ENCODE measurements at places on chromosomes 7 and 10.

GRCh38 chr7:66303454-66304155 lies 98.5 kb downstream of the TPST1 start:
- no peak for DNase-seq

GRCh38 chr10:110446954-110447608 lies 50.6 kb upstream of the DUSP5 start:
- DNase-seq, result no peak

DNA sequence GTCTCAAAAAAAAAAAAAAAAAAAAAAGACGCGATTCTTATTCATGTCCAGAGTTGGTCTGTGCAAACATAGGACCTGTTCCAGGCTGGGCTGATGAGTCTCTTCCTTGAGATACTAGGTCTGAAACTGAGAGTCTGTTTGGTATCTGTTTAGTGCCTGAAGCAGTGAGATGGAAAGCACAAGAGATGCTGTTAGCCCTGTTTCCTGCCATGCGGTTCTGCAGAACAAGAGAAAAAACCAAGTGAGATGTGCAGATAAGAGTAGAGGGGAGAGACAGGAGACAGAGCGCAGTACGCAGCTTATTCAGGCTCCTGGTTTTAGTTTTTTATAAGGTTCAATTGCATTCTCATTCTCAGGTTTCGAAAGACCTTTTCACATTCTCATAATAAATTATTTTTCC lies 85.8 kb upstream of the PRKCQ start:
- DNase-seq, result peak; percentile 34

DNA sequence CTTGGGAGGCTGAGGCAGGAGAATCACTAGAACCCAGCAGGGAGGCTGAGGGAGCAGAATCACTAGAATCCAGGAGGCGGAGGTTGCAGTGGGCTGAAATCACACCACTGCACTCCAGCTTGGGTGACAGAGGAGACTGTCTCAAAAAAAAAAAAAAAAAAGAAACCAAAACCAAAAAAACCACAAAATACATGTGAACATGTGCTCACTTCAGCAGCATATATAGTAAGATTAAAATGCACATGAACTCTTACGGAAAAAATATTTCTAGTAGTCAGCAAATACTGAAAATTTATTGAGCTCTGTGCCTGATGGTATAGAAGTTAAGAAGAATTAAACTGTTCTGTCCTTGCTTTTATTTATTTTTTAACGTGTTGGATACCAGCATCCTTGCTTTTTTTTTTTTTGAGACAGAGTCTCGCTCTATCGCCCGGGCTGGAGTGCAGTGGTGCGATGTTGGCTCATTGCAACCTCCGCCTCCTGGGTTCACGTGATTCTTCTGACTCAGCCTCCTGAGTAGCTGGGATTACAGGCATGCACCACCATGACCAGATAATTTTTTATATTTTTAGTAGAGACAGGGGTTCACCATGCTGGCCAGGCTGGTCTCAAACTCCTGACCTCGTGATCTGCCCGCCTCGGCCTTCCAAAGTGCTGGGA lies 9.6 kb upstream of the ZNF487 start:
- DNase-seq, result peak; percentile 55

DNA sequence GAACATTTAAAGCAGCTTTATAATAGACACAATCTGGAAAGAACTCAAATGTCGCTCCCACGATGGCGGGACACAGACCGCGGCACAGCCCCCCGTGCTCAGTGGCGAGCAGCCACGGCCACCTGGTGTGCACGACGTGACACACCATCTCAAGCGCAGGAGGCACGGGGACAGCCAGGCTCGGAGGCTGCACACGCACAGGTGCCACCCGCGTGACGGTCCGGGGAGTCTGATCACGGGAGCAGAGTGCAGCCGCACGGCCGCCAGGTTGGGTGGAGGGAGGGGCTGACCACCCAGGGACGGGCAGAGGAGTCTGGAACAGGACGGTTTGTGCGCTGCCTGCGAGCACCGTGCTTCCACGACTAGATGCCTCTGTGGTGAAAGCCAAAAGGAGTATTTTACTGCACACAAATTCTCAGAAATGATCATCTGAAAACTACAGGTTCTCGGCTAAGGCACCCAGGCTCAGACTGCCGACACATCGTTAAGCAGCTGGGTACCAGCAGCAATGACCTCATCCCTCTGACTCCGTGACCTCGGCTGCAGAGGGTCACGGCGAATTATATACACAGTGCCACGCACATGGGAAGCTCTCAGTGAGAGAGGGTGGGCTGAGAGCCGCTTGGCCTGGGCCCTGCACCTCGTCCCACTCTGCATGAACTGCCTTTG lies 7.5 kb upstream of the GPER1 start:
- no peak for DNase-seq

DNA sequence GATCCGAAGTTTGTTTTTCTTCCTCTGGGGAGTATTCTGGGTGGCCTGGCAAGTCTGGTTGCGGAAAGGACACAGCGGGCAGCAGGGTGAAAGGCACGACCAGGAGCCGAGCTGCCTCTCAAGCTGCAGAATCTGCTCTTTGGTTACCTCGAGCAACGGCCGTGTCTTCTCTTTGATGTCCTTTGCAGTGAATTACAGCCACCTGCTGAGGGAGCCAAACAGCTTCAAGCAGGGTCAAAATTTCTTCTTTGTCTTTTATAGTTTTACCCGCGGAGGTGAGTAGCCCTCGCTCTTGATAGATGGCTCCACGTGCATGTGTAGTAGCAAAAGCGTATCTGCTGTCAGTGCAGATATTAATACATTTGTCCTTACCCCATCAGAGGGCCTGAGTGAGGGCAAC lies 177.3 kb upstream of the MBL2 start:
- DNase-seq, result no peak

GRCh38 chr10:83990126-83990525 lies 149.2 kb upstream of the GHITM start:
- DNase-seq, result no peak

GRCh38 chr10:82190432-82191260 lies 315.7 kb downstream of the NRG3 start:
- DNase-seq, result no peak

GRCh38 chr7:103058122-103058521 lies 16.5 kb downstream of the FBXL13 start:
- DNase-seq, result no peak

- no peak for DNase-seq
These were observed 438.7 kb upstream of the NRP1 start for GRCh38 chr10:33773253-33773573.

- no peak for DNase-seq
These were observed 16.7 kb upstream of the LIPK start for GRCh38 chr10:88689366-88689765.

GRCh38 chr10:11578802-11579255 lies 32.6 kb downstream of the USP6NL start:
- DNase-seq, result peak; percentile 8

DNA sequence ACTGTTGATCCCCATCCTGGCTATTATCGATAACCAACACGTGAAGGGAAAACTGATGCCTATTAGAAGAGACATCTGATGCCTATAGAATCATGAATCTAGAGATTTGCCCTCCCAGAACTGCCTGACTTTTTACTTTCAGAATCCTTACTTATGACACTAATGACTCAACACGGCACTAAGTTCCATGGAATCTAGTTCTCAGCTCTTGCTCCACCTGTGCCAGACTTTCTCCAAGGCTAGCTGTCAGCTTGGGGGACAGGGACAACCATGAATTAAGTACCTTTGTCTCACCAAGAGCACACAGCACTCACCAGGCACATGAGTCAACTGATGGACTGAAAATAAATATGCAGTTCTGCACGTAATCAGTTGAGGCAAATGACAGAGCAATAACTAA lies 184.2 kb downstream of the FRMD4A start:
- DNase-seq, result no peak

DNA sequence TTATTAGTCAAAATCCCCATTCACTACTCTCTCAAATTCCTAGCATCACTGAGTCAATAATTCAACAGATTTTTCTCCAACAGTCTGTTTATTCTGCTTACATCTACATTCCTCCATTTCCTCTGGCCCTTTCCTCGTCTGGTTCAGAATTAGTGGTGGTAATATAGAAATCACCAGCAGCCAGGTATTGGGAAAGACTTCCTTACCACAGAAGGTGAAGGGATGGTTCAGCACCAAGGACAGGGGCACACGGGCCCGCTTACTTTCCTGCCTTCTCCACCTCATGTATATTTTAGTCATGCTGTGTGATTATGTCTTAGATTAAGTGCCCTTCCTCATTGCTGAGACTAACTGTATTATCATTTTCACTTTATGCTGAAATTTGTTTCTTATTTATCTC lies 70.4 kb upstream of the APBB1IP start:
- peak; percentile 16 for DNase-seq

DNA sequence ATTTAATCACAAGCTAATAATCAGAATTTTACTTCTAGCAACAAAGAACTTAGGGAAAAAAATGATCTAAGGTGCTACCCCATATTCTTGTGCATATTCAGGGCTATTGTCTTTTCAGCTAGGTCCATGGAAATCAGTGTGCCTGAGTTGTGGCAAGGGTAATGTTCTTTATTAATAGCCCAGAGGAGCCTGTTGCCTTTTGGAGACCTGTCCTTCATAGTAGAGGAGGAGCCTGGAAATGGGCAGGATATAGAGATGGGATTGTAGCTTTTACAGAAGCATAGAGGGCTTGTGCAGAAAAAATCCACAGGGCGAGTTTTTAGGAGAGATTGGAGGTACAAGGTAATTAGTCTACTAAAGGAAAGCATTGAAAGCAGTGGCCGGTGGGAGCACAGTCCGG lies 38.9 kb downstream of the AGK start:
- DNase-seq, result no peak

DNA sequence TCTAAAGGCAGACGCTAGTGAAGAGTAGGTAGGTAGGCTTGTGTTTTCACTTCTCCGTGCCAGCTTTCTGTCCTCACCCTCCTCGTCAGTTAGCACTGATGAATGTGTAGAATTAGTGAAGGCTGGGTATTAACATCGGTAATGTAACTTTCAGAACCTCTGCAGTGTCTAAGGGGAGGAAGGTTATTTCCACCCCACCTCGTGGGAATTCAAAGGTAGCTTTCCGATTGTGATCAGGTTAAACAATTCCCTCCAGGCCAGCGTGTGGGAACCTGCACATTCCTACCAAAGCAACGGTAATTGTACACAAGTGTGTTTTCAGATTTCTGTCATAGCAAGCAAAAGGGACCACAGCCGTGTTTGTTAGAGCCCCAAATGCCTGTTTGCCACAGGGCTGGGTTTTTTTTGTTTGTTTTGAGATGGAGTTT lies 405.0 kb upstream of the GALNT17 start:
- no peak for DNase-seq

- DNase-seq, result no peak
These were observed 236.0 kb downstream of the MAGI2 start for GRCh38 chr7:79217468-79217867.

GRCh38 chr7:41566581-41566980 lies 136.3 kb downstream of the INHBA start:
- DNase-seq, result no peak

DNA sequence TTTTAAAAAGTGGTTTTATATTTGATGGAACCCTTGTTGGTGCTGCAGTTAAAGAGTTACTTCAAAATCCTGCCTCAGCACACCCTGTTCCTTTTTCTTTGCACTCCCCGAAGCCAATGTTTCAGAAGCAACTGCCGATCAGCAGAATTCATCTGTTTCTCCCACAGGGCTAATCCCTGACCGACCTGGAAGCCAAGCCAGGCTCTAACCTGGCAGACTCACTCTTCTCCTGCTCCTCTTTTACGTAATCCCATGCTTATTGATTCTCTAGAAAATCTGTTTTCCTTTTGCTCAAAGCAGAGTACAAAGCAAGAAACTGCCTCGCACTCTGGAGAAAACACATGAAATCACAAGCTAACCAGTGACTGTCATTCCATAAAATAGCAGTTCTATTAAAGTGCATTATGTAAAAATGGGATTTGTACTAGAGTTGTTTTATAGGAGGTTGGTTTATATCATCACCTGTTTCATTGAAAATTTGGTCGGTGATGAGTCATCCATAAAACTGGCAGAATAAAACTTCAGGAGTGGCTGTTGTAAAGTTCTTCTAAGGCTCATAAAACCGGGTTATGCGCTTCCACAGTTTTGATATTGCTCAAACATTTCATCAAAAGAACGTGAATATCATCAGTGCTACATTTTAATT lies 99.9 kb downstream of the CNTNAP2 start:
- no peak for DNase-seq

GRCh38 chr7:115009736-115010440 lies 88.0 kb downstream of the MDFIC start:
- no peak for DNase-seq

- no peak for DNase-seq
These were observed at the start of gene SAMD9L for GRCh38 chr7:93148144-93148543. SAMD9L (minus strand) TSS chr7:93148385; CDS start chr7:93135971, 12,414 bp downstream.

DNA sequence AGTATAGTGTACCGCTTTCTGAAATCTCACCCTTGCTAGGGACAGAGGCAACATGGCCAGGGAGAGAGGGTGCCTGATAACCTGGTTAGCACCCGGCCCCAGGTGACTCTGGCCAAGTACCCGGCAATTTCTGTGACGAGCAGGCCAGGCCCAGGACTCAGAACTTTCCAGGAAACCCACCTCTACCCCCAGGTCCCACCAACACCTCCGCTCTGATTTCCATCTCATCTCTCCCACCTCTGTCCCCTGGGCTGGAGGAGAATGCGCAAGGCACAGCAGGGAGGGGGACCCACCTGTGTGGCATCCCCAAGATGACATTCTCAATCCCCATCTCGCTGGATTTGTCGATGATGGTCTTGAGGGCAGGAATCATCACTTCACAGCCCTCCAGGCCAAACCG lies 11.6 kb downstream of the OGDHL start:
- no peak for DNase-seq

GRCh38 chr7:29780346-29780745 lies 26.0 kb upstream of the WIPF3 start:
- DNase-seq, result no peak

- DNase-seq, result no peak
These were observed 21.6 kb downstream of the ENO4 start for GRCh38 chr10:116870949-116871348.

DNA sequence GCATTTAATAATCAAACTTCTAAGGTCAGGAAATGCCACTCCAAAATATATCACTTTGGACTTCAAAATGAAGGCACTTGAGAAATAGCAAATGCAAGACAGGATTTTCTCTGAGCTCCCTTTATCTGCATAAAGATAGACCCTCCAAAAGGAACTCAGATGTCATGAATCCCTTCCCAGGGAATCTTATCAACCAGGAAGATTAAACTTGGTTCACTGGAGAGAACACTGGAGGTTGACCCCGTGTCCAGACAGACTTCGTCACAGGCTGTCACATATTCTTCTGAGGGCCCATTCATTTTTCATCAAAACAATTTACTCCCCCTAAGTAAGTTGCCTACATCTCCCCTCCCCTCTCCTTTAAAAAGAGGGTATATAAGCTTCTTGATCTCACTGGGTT lies 21.2 kb downstream of the IFIT3 start:
- no peak for DNase-seq

DNA sequence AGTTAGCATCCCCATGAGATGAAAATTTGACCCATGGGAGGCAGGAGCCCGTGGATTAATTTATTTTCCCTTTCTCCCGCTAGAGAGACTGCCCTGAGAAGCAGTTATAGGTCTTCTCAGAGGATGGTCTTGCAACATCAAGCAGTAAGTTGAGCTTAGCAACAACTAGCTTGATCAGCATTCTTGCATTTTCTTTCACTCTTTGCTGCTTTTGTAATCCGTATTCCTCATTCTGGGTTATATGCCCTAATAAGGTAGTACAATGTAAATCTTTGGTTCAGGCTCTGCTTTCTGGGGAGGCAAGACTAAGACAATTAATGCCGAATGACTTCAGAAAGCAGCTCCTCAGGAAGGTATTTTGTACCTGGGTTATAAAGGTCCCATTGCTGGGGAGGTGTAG lies 146.8 kb downstream of the FZD1 start:
- no peak for DNase-seq
